ENCODE measurements at places on chromosomes 12 and 14.

GRCh38 chr12:4817880-4818279 lies 91.8 kb upstream of the KCNA1 start:
- DNase-seq, result no peak

DNA sequence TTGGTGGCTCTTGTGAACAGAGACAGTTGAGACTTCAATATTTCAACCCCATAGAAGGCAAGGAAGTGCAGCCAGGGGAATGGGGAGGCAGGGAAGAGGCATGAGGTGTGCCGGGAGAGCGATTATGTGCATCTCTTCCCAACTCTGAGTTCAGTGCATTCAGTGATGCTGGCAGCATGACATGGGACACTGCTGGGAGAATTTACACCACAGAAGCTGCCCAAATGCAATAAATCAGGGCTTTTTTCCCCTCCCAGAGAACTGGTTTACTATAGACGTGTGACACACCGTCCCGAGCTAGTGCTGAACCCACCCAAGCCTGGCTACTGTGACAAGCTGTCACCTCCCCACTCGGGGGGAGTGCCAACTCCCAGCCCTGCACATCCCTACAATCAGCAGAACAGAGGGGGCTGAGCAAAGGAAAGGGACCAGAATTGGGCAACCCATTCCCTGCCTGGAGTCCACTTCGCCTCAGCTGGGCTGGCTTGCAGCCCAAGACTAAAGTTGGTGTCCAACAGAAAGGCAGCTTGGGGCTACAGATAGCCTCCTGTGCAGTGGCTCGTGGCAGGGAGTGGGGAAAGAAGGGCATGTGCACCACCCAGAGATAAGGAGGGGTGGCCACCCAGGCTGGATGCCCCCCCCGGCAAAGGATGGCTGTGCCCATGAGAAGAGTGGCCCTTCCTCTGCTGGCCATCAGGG lies 16.7 kb downstream of the AHSA1 start:
- no peak for DNase-seq

- DNase-seq, result no peak
These were observed 130.8 kb downstream of the CAPZA3 start for GRCh38 chr12:18868717-18869116.

DNA sequence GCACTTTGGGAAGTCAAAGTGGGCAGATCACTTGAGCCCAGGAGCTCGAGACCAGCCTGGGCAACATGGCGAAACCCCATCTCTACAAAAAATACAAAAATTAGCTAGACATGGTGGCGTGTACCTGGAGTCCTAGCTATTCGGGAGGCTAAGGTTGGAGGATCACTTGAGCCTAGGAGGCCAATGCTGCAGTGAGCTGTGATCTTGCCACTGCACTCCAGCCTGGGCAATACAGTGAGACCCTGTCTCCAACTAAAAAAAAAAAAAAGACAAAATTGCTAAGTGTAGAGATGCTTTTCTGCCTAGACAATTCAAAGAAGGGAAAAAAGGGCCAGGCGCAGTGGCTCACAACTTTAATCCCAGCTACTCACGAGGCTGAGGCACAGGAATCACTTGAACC lies 3.4 kb upstream of the LRP6 start:
- DNase-seq, result no peak

- DNase-seq, result no peak
These were observed 1212.9 kb downstream of the BCL11B start for GRCh38 chr14:98059106-98059505.

DNA sequence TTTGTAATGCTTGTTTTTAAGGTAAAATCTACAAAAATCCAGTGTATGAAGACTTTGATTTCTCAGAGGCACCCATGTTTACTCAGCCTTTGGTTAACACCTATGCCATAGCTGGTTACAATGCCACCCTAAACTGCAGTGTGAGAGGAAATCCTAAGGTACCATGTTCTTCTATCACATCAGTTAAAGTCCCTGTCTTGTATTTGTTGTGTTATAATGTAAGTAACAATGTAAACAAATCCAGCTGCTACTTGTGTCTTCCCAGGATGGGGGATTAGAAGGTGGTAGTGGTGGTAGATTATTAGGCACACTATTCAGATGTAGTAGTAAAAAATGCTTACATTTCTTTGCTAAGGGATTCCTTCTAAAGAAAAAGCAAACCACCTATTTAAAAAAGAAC lies 19.4 kb upstream of the CHPT1 start:
- no peak for DNase-seq

DNA sequence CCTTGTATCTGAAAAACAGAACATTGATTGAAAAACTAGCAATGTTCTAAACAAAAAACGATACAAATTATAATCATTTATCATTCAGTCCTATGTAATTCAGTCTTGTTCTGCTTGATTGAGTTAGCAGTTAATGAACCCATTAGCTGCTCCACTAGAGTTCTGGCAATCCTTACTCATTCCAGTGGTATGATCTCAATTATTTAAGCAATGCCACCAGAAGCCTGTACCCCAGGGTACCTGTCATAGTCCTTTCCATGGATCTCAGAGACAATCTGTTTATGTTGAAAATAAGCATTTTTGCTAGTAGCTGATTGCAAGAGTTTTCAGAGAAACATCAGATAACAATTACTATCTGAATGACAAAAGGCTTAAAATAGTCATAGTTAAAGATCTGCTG lies 115.9 kb downstream of the UNC79 start:
- DNase-seq, result no peak

- no peak for DNase-seq
These were observed 18.4 kb downstream of the ALKBH2 start for GRCh38 chr12:109074866-109075265.

DNA sequence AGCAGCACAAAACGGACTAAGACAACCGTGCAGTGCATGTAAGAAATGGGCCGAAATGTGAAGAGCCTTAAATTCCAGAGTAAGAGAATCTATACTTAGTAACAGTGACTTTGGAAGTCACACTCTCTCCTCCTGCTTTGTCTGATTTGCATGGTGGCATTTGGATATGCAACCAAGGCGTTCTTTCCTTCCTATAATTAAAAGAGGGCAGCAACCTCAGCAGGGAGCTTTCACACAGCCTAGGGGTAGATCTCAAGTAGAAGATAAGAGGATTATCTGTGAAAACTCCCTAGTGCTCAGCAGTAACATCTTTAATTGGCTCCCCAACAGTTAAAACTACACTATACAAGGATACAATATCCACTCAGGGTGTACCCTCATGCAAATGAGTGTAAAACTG lies 16.5 kb downstream of the GMFB start:
- no peak for DNase-seq

All from NCI-H1436 treated with DMSO at 0.1 percent for 48 hours (cell line).